Activated CD4-positive, CD25-positive, alpha-beta regulatory T cell (primary cell): ENCODE measurements at places on chromosomes 5 and 9.

DNA sequence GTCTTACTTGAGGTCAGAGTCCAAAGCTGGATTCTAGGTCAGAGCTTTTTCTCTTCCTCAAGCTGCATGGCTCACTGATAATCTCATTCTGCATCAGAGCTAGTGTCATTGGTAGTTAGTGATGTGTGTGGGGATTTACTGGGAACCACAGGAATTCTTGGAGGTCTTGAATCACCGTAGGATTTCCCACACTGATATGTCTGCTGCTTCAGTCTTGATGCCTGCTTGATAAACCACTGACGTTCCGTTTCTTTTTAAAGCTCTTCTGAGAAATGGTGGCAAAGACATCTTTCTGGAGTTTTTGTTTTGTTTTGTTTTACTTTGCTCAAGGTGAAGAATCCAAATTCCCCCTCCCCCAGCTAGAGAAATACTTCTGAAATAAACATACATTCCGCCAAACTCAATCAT lies 1.2 kb upstream of the GARIN3 start:
- no peak for DNase-seq

DNA sequence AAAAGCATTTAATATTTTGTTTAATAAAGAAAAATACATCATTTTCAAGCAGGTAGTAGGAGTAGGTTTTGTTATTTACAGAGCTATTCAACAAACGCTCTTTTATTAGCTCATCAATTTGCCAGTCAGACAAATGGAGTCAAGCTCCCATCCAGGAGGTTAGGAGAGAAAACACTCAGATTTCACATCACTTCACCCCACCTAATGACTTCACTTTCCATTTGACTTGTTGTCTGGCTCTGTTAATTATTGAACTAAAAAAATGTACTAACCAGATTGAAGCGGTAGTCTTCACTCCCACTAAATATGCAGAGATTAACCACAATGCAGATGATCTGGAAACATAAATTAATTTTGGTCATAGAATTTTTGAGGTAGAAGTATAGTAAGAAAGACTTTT lies 193.6 kb upstream of the VCAN start:
- DNase-seq: no peak

DNA sequence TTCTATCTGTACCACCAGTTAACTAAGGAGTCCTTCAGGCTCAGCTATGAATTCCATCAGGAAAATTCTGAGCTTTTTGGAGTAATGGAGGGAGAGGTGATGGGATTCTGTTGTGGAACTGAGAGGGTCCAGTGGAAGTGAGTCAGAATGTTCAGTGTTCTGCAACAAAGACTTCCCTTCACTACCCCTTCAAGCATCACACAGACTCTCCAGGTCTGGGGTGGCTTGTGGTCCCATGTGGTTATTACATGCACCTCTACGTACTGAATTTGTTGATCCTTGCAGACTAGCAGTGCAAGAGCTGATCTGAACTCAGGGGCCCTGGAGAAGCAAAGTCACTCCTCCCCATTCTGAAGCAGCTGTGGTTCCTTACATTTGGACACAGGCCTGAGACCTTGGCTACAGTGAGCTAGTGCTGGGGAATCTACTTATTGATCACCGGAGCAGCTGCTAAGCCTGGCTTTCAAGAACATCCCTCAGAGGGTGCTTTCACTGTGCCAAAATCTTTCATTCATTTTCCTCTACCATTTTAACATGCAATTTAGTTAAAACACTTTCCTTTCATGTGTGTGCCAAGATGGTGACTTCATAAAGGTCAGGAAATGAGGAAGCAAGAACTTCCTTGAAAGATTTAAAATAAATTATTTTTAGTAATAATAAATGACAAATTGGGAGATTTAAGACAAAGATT lies 75.0 kb upstream of the TNC start:
- no peak for DNase-seq

DNA sequence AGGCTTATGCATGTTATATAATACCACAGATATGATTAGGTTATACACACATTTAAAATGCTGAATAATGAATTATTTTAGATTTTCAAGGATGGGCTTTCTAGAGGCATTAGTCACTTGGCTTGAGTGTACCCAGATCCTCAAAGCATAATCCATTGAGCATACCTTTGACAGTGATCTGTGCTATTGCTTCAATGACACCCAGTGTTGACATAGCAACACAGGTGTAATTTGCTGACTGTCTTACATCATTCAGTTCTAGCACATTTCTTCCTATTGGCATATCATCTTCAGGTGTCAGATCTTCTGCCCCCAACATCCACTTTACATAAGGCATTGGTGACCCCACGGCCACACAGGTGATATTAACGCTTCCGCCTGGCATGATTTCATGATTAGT lies 721.5 kb upstream of the DMAC1 start:
- no peak for DNase-seq

- DNase-seq: peak; percentile 62
Measured at GRCh38 chr9:32571969-32572899, 725 bp downstream of the NDUFB6 start.

- no peak for DNase-seq
Measured at GRCh38 chr5:133938039-133938821, 30.2 kb downstream of the C5orf15 start.

GRCh38 chr9:130349398-130349797 lies 83.8 kb downstream of the HMCN2 start:
- DNase-seq: no peak

DNA sequence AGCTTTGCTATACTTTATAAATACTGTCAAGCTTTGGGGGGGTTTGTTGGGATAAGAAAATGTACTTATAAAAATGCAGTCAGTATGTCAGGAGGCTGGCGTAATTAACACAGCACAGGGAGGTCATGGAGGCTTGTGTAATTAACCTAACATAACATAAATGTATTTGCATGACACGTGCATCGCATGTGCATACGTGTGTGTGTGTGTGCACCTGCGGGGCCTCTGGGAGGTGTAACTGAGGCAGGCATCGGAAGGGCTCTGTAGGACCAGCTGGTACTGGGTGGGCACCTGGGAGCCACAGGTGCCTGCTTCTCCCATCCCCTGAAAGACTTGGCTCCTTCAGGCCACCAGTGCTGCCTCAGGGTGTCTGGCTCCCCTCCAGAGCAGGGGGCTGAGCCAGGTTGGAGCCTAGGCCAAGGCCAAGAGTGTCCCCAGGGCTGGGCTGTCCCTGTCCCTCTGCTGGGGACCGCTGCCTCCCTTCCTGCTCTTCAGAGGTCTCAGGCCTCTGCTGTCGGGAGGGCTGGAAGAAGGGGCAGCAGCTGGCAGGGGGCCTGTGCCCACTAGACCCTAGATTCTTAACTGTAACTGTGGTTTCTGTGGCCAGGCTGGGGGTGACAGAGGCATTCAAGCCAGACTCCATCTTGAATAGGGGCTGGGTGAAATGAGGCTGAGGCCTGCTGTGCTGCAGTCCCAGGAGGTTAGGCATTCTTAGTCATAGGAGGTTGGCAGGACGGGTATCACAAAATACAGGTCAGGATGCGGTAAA lies 9.0 kb downstream of the FCN2 start:
- DNase-seq: no peak

DNA sequence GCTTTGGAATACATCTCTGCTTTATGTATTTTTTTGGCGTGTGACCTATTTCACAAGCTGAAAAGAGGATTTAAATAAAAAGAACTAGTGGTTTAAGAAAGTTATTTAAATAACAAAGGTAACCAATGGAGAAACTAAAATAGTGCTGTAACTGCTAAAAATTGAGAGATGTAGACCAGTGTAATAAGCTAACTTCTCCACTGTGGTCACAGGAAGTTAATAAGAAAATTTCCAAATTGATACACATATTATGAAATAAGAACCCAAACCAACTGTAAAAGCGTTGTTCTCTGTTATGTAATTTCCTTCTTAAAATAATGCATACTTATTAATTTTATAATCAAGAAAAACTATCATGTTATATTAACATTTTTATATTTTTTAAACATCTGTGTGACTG lies 29.1 kb upstream of the ZFAND5 start:
- DNase-seq: no peak

DNA sequence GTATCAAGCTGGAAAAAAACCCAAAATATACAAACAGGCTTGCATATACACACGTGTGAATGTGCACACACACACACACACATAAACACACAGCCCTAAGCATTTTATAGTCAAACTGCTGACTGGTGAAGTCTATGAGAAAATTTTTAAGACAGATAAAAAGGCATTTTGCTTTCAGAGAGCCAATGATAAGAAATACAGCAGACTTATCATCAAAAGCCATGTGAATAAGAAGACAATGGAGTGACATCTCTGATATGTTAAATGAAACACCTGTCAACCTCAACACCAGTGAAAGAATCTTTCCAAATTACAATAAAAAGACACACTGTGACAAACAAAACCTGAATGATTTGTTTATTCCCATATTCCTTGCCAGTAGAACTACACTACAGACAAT lies 233.3 kb downstream of the CDH9 start:
- no peak for DNase-seq

- DNase-seq: no peak
Measured at GRCh38 chr9:5842929-5843793, 10.2 kb upstream of the ERMP1 start.

DNA sequence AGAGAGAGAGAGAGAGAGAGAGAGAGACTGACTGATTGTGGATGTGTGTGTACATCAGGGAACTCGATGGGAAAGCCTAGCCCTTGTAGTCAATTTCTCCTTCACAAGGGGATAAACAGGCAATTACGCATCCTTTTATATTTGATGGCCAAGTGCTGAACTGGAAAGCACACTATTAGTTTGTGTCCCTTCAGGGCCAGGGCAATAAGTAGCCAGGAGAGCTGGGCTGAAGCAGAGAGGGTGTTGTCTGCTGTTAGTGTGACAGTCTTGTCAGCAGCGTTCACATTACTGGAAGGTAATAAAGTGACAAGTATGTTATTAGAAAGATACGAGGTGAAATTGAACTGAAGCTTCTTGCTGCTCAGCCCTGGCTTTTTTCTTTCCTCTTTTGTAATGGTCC lies 457.7 kb downstream of the BNC2 start:
- no peak for DNase-seq

DNA sequence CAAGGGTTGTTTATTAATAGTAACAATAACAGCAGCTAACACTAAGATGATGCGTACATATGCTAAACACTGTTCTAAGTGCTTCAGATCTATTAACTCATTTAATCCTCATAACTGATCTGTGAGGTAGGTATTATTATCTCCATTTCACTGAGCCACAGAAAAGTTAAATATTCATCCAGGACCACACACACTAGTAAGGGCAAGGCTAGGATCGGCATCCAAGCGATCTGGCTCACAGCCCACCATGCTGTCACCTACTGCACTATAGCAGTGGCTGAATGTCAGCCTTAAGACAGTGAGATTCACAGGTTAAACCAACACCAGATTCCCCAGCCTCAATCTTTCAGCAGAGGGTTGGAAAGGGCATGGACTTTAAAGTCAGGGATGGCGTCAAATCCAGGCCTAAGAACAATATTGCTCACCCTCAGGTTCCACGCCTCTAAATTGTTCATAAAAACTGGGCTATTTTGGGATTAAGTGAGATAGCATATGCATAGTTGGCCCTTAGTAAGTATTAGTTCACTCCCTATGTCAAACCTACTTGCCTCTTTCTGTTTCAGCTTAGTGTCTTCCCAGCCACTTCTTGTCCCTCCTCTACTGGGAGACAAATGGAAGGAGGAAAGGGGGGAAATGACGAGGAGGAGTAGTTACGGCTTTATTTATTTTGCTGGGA lies 150.8 kb downstream of the MAPKAP1 start:
- DNase-seq: no peak

- DNase-seq: no peak
Measured at GRCh38 chr5:76125888-76126287, 42.7 kb downstream of the SV2C start.

DNA sequence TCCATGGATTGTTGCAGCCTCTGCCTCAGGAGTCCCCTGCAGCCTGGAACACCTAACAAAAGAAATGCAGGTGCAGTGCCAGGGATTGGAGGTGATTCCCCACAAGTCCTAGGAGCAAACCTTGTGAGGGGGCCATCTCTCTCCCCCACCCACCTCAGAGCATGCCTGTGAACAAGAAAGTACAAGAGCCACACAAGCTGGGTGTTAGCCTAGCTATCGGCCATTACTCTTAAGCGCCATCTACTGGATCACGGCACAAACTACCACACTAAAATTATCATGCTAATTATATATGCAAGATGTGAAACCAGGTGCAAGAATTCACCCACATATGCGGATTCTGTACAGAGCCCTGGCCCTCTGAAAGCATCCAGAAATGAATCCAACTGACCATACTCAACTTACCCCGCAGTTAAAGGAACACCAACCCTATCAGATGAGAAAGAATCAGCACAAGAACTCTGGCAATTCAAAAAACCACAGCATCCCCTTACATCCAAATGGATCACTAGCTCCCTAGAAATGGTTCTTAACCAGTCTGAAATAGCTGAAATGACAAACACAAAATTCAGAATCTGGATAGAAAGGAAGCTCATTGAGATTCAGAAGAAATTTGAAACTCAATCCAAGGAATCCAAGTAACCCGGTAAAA lies 16.5 kb upstream of the PRSS3 start:
- no peak for DNase-seq

DNA sequence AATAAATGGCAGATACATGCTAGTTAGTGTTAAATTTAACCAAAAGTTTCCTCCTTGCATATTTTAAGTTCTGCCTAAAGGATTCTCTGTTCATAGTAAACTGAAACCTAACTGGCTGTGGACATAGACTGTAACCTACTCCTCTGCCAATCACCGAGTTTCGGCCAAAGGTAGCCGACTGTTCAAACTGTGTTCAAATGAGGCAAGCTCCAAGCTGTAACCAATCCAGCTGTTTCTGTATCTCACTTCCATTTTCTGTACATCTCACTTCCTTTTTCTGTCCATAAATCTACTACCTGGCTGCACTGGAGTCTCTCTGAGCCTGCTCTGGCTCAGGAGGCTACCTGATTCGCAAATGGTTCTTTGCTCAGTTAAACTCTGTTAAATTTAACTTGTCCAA lies 44.1 kb downstream of the KCNV2 start:
- DNase-seq: no peak

- peak; percentile 37 for DNase-seq
Measured at GRCh38 chr9:105694848-105695581, 674 bp downstream of the TMEM38B start.

DNA sequence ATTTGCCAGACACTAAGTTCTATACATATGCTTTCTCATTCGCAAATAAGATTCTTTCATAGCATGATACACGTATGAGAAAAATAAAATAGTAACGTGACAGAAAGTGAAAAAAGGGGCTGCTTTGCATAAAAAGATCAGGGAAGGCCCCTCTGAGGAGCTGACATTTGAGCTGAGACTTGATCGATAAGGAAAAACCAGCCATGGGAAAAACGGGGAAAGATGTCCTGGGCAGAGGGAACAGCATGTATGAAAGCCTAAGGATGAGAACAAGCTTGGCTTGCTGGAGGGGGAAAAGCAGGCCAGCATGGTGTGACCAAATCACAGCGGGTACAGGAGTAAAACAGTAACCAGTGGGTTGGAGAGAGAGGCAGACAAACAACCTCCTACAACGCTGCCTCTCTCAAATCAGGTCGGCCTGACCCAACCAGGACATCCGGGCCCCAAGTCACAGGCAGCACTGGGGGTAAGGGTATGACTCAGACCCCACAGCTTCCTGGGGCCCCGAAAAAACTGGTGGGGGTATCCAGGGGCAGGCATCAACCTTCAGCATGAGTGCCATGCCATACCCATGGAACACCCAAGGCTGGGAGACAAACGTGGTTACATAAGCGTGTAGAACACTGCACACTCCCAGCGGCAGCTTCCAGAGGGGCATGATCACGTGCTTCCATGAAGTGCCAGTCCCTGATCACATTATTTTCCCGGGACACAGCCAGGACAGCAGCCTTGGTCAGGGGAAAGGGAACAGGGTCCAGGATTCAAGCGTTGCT lies 2.2 kb downstream of the TNIP1 start:
- DNase-seq: peak; percentile 42

- no peak for DNase-seq
Measured at GRCh38 chr5:170818232-170818631, 34.7 kb downstream of the GABRP start.

- DNase-seq: no peak
Measured at GRCh38 chr9:84349671-84350070, 9.1 kb upstream of the SLC28A3 start.
